ENCODE measurements at places on chromosomes 16 and 17.

- no peak for DNase-seq
Observed at GRCh38 chr16:54203851-54204505, 82.6 kb downstream of the IRX3 start.

- DNase-seq = no peak
Observed at GRCh38 chr17:49918591-49918990, 50.4 kb upstream of the DLX4 start.

DNA sequence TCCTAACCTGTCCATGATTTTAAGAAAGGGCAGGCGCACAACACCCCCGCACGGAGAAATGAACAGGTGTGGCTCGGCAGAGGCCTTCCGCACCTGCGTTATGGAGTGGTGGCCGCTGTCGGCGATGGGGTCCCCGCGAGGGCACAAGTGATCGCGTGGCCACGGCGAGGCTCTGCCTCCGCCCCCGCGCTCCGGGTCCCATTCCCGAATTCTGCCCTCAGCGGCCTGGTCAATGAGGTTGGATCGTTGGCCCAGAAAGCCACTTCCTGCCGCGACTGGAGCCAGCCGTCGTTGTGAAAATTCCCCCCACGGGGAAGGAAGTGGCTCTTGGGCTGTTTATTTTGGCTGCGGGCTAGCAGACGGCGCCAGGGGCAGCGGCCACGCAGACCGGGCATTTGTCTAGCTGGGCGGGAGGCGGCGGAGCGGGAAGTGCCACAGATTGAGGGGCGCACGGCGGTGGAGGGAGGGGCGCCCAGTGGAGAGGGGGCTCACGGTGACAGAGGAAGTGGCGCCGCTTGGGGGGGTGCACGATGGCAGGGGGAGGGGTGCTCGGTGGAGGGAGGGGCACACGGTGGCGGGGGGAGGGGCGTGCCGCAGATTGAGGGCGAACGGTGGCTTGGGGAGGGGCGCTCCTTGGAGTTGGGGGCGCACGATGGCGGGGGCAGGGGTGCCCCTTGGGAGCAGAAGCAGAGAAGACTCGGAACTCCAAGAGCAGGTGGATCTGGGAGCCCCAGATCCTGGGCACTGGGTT lies 25.0 kb downstream of the MRC2 start:
- no peak for DNase-seq

GRCh38 chr16:50306287-50306686 lies 39.9 kb downstream of the ADCY7 start:
- DNase-seq = no peak

DNA sequence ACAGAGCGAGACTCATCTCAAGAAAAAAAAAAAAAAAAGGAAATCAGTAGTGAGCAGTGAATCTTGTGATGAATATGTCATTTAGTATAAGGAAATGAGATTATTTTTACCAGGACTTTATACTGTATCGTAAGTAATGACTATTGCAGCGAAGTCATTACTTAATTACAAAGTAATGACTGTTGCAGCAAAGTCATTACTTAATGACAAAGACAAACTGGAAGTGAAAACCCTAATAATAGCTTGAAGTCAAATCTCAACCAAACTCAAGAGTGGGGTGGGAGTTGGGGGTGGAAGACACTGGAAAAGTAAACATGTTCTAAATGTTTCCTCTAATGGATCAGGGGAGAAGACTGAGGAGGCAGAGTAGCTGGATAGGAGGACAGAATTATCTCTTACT lies 76.5 kb downstream of the ARHGAP44 start:
- DNase-seq = no peak

DNA sequence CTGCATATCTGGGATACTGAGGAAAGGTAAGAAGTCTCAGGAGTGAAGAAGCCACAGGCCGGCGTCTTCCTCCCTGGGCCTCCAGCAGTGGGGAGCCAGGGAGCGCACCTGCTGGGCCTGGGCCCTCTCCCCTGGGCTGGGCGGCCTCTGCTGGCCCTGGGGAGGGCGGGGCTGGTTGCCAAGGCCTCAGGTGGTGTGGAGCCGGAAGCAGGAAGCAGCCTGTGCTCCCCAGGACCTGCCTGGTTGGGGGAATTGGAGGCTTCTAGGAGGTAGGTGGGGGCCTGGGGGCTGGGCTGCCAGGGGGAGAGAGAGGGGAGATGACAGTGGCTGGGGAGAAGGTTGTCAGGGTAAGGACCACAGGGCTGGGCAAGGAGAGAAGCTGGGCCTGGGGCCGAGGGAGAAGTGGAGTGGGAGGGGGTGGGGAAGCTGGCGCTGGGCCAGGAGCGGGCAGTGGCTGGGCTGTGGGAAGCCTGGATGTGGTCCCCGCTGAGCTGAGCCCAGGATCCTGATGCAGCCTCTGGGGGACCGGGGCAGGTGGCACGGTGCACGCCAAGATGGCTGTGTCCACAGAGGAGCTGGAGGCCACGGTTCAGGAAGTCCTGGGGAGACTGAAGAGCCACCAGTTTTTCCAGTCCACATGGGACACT lies at the start of gene SMIM22:
Gene SMIM22, plus strand, starts transcription at position 189 of the 647 bp plus-strand sequence. Its CDS starts 366 bp downstream, at position 555.
- no peak for DNase-seq

DNA sequence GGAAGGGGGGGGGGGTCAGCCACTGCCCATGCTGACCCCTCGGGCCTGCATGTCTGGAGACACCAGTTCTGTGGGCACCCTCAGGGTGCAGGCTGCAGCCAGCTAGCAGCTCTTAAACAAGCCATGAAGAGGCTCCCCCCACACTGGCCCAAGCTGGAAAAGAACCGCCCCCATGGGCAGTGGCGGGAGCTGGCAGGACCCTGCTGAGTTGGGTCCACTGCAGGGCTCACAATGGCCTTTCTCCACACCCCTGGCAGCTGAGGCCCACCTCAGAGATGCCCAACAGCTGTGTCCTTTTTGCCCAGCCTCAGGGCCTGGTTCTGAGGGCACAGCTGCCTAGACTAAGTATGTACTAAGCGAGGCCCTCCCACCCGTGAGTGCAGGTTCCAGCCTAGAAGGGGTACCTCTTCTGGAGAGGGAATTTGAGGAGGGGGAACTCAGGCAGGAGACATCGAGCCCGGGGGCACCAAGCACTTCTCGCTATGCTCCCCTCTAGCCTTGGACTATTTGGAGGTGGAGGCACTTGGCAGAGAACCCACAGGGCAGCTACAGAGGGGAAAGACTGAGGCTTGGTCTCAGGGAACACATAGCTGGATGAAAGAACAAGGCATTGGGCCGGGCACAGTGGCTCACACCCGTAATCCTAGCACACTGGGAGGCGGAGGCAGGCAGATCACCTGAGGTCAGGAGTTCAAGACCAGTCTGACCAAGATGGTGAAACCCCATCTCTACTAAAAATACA lies 3.2 kb downstream of the THRA start:
- DNase-seq = no peak

- no peak for DNase-seq
Observed at GRCh38 chr17:35498448-35499178, 38.9 kb downstream of the SLFN12L start.

Measured in esophagus squamous epithelium (tissue), 5 donors.